Activated naive CD4-positive, alpha-beta T cell (primary cell): ENCODE measurements at places on chromosomes 12 and 14.

DNA sequence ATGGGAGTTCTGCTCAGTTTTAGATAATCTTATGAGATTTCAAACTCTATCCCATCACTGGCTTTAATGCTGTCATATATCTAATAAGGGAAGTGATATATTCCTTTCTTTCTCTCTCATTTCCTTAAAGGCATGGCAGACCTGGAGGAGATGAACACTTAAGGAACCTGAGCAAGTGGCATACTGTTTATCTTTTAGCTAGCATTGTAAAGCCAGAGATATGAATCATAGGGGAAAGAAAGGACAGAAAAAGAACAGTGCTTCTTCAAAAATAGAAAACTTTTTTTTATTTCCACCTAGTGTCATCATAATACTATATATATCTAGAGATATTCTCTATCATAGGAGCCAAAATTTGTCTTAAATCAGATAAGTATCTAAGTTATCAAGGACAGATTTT lies 68.3 kb upstream of the PSMA6 start:
- DNase-seq, result no peak

DNA sequence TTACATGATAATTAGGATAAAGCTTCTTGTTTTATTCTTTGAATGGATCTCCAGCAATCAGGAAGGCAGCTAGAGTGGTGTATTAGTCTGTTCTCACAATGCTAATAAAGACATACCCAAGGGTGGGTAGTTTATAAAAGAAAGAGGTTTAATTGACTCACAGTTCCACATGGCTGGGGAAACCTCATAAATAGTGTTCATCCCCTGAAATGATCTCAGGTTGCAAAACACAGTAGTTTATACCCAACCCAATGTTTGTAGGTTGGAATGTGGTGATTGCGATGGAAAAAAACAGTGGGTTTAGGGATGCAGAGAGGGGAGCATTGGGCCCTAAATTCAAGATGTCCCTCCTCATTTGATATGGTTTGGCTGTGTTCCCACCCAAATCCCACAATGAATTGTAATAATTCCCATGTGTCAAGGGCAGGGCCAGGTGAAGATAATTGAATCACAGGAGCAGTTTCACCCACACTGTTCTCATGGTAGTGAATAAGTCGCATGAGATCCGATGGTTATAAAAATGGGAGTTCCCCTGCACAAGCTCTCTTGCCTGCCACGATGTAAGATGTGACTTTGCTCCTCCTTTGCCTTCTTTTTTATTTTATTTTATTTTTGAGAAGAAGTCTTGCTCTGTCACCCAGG lies 11.5 kb downstream of the MUCL1 start:
- no peak for DNase-seq

- no peak for DNase-seq
Measured at GRCh38 chr14:94768521-94769390, 1.2 kb downstream of the GSC start.

DNA sequence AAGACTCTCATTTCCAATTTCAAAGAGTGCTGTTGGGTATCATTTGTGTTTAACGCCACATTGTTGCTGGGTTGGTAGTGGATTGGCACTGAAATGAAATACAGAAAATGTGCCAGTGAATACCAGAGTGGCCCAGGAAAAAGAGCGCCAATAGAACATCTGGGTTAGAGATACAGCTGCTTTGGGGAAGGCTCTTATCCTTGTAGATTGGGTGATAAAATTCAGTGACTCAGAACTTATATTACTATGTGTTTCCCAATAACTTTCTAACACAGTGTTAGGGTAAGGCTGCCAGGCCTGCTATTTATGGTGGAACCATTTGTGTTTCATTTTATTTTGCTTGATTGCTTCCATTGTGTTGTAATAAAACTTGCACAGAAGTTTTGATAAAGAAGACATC lies 168.2 kb upstream of the SSTR1 start:
- DNase-seq, result no peak

DNA sequence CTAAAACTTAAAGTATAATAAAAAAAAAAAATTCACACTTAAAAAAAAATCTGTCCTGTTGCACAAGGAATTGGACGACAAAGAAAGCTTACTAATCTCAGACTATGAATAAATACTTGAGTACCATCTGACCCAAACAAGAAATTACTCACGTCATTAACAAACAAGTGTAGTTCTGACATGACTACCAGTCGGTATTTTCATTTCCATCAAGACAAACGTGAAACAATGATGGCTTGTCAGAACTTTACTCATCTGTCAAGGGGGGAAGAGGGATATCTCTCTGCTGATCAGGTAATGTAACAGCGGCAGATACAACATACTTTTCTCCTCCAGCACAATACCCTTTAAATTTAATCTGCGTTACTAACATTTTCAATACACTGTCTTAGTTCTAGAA lies 78.3 kb downstream of the CDK17 start:
- DNase-seq, result no peak

DNA sequence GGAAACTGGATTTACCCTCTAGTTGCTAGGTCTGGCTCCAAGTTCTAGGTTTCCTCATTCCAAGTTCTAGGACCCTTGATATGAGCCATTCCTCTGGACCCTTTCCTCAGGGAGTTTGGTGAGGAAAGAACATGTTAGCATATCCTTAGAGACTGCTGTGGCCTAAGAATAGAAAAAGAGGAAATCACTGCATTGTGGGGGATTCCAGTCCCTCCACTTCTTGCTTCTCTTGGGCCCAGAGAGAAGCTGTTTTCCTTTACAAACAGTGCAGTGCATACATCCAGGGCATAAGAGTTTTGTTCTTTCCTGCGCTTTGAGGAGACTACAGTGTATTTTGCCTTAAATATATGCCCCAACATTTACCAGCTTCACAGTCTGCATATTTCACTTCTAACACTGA lies 59.0 kb downstream of the LLPH start:
- DNase-seq, result no peak

DNA sequence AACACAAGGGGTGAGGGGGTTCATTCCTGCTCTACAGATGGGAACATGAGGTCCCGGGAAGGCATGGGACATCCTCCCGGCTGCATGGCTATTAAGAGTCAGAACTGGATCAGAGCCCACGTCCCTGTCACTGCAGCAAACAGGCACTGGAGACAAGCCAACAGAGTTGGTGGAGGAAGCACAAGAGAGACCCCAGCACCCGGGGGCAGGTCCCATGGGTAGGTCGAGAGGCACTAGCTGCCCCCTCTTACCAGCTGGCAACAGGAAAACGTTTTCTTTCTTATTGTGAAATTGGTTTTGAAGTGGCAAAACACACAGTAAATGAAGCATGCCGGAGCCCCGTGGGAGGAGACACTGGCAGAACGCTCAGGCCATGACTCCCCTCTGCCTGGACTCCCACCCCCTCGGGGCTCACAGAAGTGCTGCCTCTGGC lies 43.6 kb downstream of the SYNE3 start:
- DNase-seq, result no peak
